Vagina (tissue), 2 donors: ENCODE measurements at places on chromosomes 4 and X.

GRCh38 chr4:3311489-3312171 is 18.8 kb downstream of the RGS12 start:
- no peak for DNase-seq

DNA sequence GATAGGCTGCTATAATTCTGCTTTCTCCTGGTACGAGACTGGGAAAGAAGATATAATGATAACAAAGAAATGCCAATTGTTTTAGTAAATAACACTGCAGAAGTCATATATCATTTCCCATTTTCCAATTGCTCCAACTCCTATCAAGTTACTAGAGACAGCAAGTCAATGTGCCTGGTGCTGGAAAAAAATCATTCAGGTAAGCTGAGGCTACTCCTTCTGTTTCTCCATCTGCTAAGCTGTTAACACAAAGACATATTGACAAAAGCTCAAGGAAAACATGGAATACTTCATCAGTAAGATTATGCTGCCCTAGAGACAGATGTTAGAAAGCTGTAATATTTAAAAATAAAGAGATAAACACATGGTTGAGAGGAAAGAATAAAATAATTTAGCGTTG is 10.0 kb downstream of the NAA11 start:
- no peak for DNase-seq

GRCh38 chr4:174157106-174157607 is 126.3 kb downstream of the FBXO8 start:
- no peak for DNase-seq

GRCh38 chrX:46967547-46967946 is 55.3 kb downstream of the JADE3 start:
- no peak for DNase-seq

DNA sequence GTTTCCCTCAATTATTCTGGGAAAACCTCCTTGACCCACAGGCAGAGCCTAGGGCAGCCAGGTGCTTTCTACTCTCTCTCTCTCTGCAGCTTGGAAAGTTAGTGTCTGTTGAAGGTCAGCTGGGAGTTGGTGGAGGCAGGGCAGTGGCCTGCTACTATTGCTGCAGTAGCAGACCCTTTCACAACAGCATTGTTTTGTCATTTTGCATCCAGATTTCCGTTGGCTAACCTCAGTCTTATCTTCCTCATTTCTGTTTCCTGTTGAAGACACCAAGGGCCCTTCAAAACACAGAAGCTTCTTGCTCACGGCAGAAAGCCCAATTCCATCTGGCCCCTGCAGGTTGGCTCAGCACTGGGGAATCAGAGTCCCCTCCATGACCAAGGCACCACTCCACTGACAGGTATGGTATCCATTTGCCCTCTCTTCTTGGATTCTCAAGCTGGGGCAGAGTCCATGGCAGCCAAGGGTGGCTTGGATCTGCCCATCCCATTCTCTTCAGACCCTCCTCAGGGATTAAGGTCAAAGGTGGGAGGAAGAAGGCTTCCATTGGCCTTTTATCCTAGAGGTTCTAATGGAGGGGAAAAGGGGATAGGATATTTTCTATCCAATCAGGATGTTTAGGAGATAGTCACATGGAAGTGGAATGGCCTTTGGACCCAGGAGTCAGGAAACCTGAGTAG is 24.6 kb downstream of the VSIG4 start:
- DNase-seq, result no peak

- no peak for DNase-seq
Measured at GRCh38 chr4:107757864-107758476, 37.9 kb upstream of the PAPSS1 start.

DNA sequence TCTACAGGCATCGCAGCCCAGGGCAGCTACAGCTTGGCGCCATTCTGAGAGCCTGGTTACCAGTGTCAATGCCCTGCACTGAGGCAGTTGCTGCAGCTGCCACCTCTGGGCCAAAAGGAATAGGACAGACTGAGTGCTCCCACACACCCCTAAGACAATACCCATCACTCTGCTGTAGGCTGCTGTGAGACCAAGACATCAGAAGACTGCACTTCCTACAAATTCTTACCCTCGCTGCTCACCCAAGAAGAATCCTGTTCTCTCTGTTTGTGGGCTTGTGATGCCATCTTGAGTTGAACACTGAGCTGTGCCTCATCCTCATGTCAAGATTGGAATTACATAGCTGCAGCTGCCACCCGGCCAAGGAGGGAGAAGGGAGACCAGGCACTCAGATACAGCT is 1847.0 kb upstream of the PCDH10 start:
- no peak for DNase-seq

DNA sequence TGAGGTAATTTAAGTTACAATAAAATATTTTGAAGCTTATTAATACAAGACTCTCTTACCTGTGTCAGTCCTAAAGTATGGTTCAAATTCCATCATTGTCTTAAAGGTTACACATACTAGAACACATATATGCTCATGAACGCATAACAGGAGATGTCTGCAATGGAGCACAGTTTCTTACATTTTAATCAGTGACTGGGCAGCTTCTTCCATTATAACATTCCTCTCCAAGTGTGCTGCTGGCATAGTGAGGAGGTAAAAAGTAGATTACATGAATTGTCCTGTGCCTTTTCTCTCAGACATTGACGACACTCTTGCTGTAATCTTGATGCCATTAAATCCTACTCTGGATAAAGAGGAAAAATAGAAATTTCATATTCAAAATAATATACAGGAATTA is 40.8 kb upstream of the GRID2 start:
- DNase-seq, result no peak

GRCh38 chr4:11467931-11468330 is 39.2 kb upstream of the HS3ST1 start:
- no peak for DNase-seq

GRCh38 chrX:100673397-100673953 is 29.5 kb downstream of the SRPX2 start:
- DNase-seq, result no peak

DNA sequence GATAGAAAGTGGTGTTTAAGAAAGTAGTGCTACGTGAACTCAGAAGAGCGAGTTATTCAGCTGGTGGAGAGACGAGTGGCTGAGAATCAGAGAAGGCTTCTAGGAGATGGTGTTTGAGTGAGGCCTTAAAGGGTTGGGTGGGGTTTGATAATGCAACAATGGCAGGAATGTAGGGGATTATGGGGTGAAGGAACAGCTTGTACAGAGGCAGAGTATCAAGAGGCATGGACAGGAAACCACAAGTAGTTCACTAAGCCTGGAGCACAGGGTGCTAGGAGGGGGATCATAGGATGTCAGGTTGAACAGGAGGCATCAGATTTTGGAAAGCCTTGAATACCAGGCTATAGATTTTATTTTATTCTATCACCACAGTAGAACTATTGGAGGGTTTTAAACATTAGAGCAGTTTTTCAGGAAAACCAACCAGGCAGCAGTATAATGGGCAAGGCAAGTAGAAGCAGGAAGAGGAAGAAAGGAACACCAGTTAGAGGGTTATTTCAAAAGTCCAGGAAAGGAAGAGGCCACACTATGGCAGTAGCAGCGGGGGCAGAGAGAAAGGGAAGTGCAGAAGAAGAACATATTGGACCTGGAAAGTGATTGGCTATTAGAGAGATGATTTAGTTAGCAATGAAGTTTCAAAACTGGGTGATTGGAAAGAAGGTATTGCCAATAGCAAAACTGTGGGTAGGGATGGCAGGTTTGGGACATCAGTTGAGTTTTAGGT is 99.2 kb downstream of the DOCK11 start:
- DNase-seq, result no peak
